ENCODE measurements at places on chromosomes 6 and 20.

DNA sequence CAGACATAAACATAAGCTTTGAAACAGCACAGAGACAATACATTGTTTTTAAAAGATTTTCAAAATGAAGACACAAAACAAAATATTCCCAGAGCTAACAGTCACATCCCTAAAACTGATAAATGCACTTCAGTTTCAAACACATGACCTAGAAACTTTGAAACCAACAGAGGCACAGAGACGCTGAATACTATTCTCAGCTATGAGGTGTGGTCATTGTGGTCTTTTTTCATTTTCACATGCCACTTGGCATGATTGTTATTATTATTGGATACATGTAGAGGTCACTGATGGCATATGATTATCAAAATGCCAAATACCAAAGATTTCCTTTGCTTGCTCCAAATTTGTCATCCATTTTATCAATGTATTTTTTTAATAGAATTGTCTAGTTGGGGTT lies 306.9 kb downstream of the QKI start:
- no peak for DNase-seq

DNA sequence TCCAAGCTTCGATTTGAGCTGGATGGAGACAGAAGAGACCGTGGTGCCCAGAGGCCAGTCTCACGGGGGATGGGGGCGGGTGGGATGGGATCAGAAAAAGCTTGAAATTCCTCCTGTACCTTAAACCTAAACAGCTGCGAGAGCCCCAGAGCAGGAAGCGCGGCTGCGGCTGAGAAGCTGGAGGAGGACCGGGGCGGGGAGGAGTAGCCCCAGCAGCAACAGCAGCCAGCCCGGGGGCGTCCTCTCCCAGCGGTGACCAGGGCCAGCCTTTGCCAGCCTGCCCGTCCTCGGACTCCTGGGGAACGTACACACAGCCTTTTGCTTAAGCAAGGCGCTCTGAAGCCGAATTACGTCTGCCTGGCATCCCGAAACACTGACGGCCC lies 17.4 kb upstream of the PRDM13 start:
- no peak for DNase-seq

GRCh38 chr6:148520109-148520841 lies 177.6 kb downstream of the SASH1 start:
- DNase-seq = no peak

DNA sequence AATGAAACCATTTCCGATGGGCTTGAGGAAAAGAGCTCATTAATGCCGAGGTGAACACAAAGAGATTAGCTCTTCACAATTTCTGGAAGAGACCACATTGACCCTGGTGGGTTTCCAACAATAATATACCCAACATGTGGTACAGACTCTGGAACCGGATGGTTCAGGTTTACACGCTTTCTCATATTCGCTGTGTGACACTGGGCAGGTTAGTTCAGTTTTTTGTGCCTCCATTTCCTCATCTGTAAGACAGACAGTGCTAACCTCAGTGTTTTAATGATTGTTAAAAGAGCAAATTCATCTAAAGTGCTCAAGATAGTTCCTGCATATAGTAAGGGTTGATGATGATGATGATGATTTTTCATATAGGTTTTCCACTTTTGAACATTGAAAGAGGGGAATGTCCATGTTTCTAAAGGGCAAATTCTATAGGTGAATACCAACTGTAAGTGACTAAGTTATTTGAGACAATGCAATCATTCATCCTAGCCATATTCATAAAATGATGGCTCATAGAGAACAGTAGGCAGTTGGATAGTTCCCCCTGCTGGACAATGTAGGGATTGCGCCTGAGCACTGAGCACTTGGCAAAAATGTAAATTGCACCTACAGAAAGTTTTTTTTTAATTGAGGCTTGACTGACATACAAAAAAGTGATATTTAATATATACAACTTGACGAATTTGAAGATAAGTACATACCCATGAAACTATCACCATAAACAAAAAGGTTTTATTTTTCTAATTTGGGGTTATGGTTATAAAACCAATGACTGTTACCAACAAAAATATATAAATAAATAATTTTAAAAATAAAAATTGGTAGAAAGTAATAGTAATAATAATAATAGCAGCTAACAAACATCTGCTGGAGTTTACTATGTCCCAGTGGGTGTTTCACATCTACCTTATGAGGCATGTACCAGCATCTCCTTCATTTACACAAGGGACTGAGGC lies 2.1 kb upstream of the PERP start:
- DNase-seq = peak; percentile 86

DNA sequence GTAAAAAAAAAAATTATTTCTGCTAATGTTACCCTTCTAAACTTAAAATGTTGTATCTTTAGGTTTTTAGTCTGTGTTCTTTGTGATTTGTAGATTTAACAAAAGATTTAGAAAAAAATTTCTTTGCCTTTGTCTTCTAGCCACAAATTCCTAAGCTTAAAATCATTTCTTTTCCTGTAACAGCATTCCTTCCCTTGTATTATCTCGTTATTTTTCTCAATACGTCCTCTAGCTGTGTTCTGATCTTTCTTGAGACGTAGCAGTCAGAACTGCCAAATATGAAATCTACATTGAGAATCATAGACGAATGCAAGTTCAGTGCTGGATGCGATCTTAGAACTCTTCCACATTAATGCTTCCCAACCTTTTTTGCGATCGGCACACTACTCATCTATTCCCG lies 283.1 kb downstream of the UTRN start:
- DNase-seq = no peak

DNA sequence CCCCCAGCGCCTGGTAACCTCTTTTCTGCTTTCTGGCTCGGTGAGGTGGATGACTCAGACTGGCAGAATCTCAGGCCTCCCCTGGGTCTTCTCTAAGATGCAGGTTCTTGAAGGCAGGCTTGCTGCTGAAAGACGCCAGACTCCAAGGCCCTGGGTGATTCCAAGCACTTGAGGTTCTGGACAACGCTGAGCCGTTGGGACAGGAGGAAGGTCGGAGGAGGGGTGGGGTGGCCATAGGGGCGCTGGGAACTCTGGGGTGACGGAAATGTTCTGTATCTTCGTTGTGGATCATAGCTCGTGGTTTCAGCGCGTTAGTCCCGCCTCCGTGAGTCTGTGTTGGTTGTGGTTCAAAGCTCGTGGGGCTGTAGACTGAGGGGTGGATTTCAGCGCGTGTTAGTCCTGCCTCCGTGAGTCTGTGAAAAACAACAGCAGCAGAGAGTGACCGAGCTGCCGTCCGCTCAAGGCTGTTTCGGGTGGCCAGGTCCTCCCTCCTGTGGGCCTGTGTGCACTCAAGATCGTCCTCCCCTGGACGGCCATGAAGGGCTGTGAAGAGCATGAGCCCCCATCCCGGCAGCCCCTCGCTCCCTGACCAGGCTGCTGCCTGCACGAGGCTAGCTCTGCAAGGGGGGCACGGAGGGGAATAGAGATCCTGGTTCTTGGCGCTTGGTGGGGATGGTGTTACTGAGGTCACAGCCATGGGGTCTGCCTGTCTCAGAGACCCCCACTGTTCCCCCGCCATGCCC lies 7.7 kb downstream of the NTSR1 start:
- DNase-seq = no peak

GRCh38 chr20:41051009-41051825 lies 22.6 kb downstream of the TOP1 start:
- DNase-seq = peak; percentile 60

GRCh38 chr20:59062081-59062480 lies 19.5 kb upstream of the PRELID3B start:
- no peak for DNase-seq

DNA sequence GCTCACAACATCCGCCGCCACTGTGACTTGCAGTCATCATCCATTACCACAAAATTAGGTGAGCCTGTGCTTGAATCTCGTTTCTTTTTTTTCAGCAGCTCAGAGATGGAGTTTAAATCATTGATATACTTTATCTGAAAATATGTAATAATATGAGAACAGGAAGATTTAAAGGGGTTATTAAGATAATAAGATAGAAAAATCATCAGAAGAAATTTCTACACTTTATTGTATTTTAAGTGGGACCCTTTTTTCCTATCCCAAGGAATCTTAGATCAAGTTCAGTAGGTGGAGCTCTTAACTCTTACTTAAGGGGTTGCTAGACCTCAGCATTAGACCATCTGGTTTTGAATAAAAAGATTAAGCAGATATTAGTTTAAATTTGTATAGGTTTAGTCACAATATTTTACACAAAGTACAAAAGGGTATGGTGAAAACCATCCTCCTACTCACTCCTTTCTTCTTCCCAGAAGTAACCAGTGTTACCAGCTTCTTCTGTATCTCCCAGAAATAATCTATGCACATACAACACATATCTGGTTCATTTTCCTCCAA lies 9.4 kb upstream of the NCOA7 start:
- DNase-seq = peak; percentile 16

GRCh38 chr6:72461144-72461543 lies 160.7 kb upstream of the KCNQ5 start:
- no peak for DNase-seq

DNA sequence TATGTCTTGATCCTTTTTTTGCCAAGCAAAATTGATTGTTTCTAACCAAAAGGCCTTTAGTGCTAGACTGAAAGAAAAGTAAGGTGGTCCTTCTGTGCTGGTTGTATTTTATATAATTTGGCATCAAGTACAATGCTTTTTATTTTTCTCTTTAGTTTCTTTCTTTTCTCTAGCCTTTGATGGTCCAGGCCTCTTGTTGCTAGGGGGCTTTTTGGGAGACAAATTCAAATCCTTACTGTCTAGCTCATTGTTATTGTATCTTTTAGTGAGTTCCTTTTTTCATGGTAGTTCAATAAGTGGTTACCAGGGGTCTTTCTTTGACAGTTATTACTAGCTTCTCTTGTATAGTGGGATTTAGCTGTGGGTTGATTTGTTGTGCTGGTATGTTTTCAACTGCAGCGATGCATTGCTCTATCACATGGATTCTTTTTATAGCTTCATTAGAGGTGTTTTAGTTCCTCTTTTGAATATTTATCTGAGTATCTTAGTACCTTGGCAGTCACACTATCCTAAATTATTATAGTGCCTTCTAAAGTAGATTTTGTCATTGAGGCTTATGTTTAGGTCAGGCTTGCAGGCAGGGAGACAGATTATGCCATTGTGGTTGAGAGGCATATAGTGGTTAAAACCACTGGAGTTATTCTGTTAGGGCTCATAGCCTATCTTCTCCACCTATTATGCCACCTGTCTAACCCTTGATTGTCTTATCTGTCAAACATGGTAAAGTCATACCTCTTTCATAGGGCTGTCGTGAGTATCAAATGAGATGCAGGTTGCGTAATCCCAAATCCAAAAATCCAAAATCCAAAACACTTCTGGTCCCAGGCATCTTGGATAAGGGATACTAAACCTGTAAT lies 49.5 kb downstream of the KCNS1 start:
- DNase-seq = no peak

DNA sequence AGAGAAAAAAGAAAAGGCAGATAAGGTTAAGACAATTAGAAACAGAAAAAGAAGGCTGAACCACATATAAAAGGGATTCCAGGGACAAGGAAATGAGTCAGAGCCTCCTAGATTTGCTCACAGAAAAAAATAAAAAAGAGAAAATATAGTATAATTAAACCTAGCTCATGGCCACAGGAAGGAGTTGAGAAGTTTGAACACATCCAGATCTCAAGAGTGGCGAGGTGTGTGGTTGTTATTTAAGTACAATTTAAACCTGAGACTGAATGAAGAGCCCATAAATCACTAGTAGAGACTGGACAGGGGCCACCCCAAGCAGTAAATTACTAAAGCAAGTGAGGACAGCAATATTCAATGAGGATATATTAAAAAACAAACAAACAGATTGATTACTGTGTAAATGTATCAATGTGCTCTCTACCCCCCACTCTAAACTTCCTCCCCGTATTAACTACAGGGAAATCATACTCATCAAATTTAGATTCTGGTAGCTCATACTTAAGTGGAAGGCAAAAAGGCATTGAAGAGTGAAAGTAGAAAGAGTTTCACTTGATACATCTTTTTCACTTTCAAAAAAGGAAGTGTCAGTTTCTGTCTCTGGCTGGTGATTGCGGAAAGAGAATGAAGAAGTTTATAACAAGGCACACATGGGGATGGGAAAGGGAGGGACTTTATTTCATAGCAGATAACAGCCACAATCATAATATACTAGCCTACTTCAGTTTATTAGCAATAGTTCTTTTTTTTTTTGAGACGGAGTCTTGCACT lies 49.3 kb upstream of the SCAF8 start:
- DNase-seq = peak; percentile 49

DNA sequence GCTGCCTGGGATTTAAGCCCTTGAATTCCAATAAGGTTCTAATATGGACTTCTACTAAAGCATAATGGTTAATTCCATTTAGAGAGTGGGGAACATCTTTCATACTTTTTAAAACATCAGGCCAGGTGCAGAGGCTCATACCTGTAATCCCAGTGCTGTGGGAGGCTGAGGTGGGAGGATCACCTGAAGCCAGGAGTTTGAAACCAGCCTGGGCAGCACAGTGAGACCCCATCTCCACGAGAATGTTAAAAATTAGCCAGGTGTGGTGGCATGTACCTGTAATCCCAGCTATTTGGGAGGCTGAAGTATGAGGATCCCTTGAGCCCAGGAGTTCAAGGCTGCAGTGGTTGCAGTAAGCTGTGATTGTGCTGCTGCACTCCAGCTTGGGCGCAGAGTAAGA lies 35.0 kb downstream of the E2F3 start:
- DNase-seq = no peak

DNA sequence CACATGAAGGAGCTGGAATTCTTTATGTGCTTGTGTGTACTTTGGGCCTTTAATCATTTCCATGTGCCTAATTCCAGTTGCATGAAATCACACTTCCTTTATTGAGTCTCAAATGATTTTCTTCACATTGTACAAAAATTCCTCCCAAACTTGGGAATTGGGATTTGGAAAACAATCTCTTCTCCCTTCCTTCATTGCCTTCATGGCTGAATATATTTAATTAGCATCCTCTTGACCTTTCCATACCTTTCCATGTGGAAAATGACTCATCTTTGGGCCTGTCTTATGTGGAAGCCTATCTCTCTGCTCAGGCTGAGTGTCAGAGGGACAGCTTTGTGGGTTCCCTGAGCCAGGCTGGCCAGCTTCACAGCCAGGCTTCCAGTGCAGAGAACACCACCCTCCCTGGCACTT lies 33.0 kb upstream of the CDH4 start:
- DNase-seq = no peak

DNA sequence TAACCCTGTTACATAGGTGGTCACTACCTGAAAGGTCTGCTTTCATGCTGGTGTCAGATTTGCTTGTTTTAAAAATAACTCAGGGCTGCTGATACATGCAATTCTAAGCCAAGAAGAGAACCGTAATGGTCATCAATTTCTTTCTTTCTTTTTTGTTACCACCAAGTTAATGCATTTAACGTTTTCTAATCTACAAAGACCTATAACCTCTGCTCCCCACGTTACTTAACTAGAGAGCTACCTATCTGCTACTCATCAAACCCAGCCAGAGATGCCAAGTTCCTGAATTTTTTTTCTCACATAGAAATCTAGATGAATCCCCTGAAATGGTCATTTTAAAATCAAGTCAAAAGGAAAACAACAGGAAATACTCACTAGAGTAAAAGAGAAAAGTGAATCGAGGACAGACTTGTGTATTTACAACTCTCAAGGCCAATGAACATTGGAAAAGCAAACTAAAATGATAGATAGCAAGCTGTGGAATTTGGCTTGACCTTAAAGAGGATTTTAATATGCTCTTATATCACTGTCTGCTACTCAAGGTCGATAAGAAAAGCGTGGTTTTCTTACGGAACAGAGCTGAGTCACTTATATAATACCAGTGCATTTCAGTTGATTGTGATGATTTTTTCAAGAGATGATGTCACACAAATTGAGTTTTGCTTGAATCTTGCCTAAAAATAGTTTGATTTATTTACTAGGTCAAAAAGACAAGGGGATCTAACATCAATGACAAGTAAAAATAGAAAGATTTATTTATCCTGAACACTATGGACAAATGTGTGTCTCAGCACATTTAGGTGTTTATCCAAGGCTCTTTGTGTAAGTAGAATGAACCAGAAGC lies 67.9 kb downstream of the SGK1 start:
- DNase-seq = peak; percentile 33

GRCh38 chr6:30826961-30827342 lies 57.4 kb upstream of the DDR1 start:
- peak; percentile 37 for DNase-seq

Measured in suppressor macrophage (primary cell).